T-helper 2 cell (primary cell): ENCODE measurements at places on chromosomes 7 and 10.
A peak's percentile ranks its signal among the peaks of the same experiment; 100 is the strongest.

GRCh38 chr7:21580073-21580521, 37.3 kb downstream of the DNAH11 start:
- no peak for DNase-seq

- DNase-seq: no peak
These were observed 55.9 kb upstream of the AHR start for GRCh38 chr7:17242504-17242903.

DNA sequence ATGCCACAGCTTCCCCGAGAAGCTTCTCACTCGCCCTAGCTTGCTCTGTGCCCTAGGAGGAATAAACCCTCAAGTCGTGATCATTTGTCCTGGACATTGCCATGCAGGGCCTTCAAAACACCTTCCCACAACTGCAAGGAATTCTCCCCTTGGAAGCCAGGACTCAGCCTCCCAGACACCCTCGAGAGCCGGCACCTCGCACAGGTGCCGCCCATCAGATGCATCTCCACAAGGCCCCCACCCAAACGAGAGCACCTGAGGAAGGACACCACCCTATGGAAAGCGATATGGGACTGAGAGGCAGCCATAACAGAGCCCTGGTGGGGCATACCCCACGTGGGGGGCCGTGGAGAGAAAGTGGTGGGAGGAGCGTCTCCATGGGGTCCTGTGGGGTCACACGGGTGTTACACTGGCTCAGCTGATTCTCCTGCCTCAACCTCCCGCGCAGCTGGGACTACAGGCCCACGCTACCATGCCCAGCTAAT, 77.6 kb upstream of the FOXK1 start:
- DNase-seq: no peak

GRCh38 chr10:45374350-45375052, 485 bp downstream of the ALOX5 start:
- DNase-seq: no peak

GRCh38 chr7:90946730-90947501, 317.3 kb upstream of the FZD1 start:
- no peak for DNase-seq

DNA sequence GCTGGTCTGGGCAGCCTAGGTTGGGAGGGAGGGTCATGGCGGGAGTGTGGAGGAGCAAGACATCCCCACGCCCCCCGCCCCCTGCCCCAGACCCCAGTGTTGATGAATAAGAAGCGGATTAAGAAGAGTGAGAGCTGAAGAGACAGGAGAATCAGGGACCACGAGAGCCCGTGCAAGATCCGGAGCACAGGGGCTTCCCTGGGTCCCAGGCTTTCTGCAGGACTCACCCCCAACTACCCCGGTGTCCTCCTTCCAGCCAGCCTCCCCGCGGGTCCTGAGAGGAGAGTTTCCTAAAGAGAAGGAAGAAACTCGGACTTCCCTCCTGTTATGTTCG, 20.1 kb downstream of the GHRHR start:
- no peak for DNase-seq

- no peak for DNase-seq
These were observed 218.0 kb downstream of the LRMDA start for GRCh38 chr10:75649466-75649865.

- no peak for DNase-seq
These were observed 13.7 kb upstream of the TSPAN15 start for GRCh38 chr10:69437321-69438259.

- no peak for DNase-seq
These were observed 63.4 kb downstream of the RAMP3 start for GRCh38 chr7:45220846-45221618.

GRCh38 chr7:14639329-14639728, 263.2 kb downstream of the DGKB start:
- no peak for DNase-seq

DNA sequence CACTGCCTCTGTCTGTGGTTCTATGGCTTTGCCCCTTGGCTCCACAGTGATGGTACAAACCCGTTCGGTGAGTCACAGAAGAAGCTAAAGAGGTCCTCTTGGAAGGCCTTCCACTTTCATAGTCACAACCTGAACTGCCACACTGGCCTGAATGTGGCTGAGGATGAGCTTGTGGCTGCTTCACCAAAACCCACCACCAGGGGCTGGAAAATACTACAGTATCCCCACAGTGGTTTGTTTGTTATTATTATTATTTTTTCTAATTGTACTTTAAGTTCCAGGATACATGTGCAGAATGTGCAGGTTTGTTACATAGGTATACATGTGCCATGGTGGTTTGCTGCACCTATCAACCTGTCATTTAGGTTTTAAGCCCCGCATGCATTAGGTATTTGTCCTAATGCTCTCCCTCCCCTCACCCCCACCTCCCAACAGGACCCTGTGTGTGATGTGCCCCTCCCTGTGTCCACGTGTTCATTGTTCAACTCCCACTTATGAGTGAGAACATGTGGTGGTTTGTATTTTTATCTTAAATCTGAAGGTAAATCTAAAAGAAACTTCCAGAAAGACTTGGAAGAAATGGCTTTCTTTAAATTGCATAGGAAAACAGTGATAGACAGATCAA, 160.8 kb upstream of the NPSR1 start:
- no peak for DNase-seq

GRCh38 chr10:45000752-45001380, at the start of gene ZNF22:
TSS of gene ZNF22 (plus strand) at chr10:45000923. CDS start at chr10:45003369, 2,446 bp downstream.
- peak; percentile 83 for DNase-seq

GRCh38 chr7:155384751-155385150, 73.2 kb upstream of the EN2 start:
- no peak for DNase-seq

DNA sequence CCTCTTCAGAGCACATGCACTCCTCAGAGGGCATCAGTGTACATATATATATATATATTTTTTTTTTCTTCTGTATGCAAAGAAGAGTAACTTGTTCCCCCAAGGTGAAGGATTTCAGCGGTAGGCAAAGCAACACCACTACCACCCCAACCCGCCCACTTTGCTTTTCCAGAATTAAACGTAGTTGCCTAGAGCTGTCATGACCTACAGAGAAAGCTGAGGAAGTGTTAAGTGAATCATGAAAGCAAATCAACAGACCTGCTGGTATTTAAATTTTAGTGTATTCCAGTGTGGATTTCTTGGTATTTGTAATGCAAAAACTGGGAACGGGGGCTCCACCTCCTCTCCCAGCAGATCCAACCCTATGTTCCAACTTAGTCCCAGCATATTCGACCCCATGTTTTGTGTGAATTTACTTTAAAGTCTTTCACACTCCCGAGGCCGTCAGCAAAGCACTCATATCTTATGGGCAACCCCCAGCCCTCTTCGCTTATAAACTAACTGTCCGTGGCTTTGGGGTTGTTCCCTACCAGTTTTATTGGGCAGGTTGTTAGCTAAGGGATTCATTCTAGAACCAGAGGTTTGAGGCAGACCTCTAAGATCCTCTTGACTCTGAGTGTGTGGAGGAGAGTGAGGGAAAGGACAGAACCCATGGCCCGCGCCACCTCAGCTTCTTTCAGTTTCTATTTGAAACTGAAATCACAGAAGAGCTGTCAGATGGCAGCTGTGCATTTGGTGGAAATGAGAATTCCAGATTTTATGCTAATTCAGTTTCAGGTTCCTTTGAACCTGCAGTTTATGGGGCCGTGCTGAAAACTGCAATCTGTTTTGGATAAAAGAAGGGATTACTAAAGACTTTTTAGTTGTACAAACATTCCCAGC, 450.2 kb upstream of the GALNT17 start:
- no peak for DNase-seq

GRCh38 chr10:124916098-124916584, 25.8 kb upstream of the ZRANB1 start:
- DNase-seq: no peak

DNA sequence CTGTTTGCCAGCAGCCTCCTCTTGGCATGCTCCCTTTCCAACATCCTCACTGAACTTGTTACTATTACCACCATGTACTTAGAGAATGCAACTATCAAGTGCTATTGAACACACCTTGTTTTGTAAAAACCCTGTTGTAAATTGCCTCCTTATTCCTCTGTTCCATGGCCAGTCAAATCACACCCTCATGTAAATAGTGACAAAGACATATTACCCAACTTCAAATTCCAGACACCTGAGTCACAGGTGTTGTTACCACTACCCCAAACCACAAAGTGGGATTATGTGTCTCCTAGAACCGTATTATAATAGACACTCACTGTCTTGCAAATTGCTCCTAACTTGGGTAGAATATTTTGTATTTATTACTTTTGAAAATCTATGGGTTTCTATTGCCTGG, 263.2 kb upstream of the C7orf33 start:
- no peak for DNase-seq

DNA sequence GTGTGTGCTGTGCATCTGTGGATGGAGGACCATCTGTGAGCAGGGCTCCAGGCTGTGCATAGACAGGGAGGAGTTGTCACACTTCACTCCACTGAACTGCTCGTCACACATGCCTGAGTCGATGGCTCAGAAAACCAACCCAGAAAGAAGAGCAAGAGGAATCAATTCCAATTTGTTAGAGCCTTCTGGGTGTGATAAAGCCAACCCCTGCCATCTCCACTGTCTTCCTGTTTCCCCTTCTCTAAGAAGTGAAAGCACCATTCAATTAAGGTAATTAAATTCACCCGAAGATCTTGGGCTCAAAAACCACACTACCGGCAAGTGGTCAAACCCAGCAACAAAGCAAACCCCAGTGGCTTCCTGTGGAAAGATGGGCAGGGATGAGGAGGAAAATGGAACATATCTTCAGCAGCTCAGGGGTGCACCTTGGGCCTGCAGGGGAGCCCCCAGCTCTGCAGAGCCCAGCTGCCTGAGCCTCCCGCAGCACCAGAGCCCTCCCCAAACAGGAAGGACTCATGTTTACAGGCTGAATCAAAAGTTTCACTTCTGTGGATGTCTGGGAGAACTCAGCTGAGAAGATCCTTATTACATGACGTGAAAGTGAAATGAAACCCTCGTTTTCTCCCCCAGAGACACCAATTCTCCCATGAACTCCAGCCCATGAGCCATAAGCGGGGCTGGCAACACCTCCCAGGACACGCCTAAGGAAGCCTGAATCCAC, 10.9 kb downstream of the C10orf71 start:
- DNase-seq: no peak

- no peak for DNase-seq
These were observed 48.5 kb upstream of the KCNMA1 start for GRCh38 chr10:77686096-77686495.

DNA sequence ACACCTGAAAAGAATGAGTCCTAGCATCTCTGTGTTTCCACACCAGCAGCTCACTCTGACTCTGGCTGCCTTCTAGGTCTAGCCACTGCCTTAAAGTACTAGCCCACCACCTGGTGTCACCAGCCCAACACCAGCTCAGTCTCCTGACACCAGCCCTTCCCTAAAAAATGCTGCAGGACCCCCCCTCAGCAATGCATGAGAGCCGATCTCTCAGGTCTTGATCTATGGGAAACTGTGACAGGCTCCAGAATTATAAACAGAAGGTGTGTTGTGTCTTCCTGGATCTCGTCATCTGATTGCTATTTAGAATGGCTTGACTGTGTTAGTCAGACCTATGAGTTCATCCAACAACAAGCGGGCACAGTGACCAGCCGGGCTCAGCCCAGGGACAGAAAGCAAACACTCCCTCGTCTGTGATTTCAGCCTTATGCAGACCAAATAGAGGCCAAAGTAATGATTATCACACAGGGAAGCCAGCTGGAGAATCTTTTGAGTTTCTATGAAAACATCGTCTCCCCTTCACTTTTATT, 66.6 kb downstream of the CUBN start:
- no peak for DNase-seq

DNA sequence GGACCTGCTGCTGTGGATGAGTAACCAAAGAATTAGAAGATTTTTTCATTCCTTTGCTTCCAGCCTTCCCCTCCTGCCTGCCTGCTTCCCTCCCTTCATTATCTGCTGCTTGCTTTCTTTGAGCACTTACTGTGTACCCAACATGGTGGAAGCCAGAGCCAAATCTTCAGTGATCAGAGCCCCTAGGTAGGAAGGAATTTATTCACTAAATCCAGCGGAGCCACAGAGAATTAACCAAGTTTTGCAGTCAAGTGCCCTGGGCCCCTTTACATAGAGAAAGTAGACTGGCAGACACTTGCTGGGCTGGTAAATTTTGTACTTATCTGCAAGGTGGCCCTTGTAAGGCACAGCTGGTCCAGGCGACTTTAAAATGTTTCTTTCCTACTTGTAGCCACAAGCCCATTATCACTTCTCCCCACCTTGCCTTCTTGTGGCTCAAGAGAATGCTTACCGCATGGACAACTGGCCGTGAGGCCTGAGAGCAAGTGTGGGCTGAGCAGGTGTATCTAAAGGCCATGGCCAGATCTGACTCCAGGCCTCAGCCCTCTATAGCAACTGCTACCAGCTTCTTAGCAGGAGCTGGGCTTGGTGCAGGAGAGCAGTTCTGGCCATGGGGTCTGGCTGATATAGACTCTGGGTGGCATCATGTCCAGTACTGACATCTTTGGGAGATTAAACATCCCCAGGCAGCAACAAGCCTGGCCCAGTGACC, 11.1 kb downstream of the UNC5B start:
- no peak for DNase-seq
